Stimulated activated CD4-positive, alpha-beta T cell treated with anti-CD3 and anti-CD28 coated beads, Interleukin-2, amount 100 ng/mL, for 24 hours (primary cell): ENCODE measurements at places on chromosomes 3 and 15.

DNA sequence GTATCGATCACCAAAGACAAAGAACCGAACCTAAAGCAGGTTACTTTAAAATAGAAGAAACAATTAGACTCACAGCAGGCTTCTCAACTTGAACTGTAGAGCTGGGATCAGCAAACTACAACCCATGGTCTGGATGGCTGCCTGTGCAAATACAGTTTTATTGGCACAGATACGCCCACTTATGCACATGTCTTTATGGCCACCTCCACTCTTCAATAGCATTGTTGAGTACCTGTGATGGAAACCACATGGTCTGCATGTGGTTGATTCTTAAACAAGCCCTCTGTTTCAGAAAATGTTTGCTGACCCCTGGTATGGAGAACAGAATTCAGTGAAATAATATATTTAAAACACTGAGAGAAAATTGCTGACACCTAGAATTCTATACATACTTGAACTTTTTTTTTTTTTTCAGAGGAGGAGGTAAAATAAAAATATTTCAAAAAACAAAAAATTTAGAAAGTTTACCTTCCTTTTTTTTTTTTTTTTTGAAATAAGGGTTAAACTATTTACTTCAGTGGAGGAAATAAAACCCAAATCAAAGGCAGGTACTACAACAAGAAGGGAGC lies 263.8 kb upstream of the ATP10A start:
- DNase-seq: no peak

GRCh38 chr15:89074402-89075012 lies 13.7 kb upstream of the ABHD2 start:
- no peak for DNase-seq

DNA sequence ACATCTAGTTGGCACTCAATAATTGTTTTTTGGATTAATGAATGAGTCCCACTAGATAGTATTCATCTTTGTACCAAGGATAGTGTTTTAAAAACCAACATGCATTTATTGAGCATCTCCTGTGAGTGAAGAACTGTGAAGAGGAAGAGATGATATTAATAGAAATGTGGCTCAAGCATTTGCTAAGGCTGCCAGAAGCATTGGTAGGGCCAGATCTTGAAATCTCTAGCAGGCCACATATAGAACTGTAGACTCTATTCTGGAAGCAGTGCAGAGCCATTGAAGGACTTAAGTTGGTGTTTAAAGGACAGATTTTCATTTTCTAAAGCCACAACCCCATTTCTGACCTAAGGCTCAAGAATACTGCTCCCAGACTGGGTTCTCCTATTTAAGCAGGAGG lies 99.0 kb downstream of the NEK11 start:
- no peak for DNase-seq

DNA sequence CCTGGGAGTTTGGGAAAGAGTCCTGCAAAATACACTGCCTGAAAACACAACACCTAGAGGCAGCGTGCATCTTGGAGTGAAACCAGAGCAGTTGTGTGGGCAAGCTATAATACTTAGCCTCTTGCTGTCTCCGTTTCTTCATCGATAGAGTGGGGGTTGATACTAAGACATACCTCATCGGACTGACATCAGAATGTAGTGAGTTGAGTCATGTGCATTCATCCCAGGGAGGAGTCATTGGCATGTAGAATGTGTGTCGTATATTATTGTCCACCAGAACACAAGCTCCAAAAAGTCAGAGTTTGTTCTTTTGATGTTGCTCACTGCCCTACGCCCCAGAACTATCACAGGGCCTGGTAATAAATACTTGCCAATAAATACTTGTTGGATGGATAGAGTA lies 4.3 kb downstream of the SNTN start:
- no peak for DNase-seq

DNA sequence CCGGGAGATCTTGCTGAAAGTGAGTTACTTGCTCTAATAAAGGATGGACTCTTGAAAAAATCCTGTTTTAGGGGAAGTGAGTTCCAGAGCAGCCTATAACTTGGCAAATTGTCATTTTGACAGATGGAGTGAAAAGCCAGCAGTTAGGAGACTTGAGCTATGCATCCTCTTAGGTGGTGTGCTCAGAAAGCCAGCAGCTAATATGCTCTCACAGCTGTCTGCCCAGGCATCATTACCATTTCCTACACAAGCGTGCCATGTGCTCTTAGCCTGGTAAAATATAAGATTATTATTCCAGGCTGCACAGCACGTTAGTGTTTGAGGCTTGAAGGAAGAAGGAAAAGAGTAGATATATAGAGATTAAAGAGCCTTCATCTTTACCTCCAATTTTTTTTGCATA lies 151.0 kb downstream of the CHL1 start:
- DNase-seq: no peak

DNA sequence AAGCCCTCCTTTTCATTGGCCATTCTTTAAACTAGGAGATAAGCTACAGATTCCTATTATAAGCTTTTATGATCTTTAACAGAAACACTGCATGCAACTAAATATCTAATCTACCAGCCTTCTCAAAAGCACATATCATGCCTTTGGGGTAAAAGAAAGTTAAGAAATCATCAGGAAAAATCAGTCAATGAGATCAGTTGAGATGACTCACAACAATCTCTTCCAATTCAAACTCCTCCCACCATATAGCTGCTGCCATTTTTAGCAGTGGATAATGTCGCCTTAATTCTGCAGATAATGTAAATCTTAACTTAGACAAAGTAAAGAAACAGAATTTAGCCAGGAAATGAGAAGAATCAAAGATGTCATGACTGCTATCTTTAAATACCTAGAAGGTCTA lies 135.2 kb upstream of the BCL6 start:
- DNase-seq: no peak

GRCh38 chr3:63351159-63352007 lies 73.3 kb downstream of the SYNPR start:
- DNase-seq: no peak

- no peak for DNase-seq
Observed at GRCh38 chr3:5517921-5518320, 330.4 kb downstream of the EDEM1 start.

DNA sequence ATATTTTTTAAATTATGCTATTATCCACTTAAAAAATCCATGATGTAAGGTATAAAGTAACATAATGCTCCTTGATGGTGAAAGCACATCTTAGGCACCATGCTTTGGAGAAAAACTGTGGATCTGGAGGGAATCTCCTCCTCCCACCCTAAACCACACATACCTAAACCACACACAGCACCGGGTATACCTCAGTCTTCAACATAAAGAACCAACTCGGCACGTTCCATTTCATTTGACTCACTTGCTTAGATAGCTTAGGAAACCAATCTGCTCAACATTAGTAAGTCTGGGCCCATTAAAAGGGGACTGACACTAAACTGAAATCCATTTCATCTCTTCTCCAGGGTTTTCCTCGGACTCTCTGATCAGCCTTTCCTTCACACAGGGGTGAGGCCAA lies 945.7 kb upstream of the CFAP20DC start:
- DNase-seq: no peak

DNA sequence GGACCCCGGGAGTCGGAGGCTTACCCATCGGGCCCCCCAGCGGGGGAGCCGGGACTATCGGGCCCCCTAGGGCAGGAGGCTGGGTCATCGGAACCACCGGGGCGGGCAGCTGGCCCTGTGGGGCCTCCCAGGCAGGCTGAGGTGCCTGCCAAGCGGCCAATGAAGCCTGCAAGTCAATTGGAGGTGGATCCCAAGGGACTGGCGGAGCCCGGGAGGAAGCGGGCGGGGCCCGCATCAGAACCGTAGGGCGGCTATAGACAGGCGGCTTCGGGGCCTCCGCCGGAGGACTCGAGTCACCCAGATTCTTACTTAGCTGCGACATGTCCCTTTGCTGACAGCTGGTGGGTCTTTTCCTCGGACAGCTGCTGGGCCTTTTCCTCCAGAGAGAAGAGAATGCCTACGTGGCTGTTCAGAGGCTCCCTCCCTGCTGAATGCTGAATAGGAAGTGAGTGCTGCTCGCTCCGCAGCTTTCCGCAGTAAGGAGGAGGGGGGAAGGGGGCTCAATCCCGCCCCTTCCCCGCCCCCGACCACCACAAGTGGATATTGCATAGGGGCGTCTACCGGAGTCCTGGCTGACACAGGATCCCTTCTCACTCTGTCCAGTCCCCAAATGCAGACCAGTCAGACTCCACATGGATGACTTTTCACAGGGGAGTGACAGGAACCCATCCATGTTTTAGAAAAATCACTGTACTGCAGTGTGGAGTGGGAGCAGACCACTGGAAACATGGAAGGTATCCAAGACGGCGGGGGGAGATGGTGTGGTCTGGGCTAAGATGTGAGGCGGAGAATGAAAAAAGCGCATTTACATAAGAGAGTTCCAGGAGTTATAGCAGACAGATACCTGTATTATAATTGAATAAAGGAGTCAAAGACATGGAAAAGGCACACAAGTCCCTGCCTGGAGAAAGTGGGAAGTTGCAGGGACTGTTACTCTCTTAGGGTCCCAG lies at the start of gene MAGEL2:
Gene MAGEL2 (minus strand): TSS at position 447 of the 950 bp plus-strand sequence. CDS start 125 bp downstream, at position 322.
- no peak for DNase-seq

- DNase-seq: no peak
Observed at GRCh38 chr3:129745253-129745652, 138.8 kb upstream of the PLXND1 start.
